ENCODE measurements at places on chromosomes 6 and 20.

DNA sequence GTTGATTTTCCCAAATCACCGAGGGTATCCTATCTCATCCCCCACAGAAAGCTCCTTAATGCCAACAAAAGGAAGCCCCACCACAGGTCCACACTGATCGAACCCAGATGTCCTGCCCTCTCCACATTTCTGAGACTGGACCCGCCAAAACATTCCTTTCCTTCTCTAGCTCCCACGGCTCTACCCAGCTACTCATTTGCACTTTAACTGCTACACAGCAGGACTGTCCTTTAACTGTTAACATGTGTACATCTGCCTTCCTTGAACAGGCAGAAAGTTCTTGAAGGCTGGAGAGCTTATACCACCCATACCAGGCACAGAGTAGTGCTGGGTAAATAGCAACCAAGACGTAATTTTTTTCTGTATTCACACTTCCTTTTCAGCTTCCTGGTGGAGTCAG, 68.6 kb downstream of the TRMT6 start:
- no peak for DNase-seq

- DNase-seq, result peak; percentile 30
Observed at GRCh38 chr6:167706313-167707109, 120.2 kb upstream of the AFDN start.

DNA sequence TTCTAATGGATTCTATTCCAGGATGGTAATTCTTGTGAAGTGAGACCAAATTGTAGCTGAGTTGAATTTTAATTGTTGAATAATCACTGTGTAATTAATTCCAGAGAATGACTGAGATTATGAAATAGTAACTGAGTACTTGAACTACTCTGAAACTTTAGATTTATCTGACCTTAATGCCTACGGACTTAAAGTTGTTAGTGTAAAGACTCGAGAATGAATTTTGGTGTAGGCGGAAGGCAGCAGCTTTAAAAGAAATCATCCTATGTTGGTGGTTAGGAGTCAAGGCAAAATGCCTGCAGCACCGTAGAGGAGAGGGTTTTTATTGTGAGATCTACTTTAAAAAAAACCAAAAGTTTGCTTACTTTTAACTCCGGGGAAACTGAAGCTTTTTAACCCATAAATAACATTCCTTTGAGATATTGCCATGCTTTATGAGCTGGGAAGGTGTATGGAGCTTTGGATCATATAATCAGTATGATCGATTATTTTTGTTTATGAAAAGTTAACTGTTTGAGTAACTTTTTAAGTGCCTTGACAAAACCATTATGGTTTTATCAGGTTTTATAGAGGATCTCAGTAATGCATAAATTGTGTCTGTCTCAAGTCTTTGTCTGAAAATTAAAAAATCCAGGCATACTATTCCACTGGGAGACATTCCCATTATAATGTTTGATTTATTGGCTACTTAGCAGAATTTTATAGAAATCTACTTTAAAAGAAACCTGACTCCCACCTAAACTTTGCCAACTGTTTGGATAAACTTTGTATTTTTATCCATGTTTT, 46.1 kb downstream of the MYO6 start:
- no peak for DNase-seq

DNA sequence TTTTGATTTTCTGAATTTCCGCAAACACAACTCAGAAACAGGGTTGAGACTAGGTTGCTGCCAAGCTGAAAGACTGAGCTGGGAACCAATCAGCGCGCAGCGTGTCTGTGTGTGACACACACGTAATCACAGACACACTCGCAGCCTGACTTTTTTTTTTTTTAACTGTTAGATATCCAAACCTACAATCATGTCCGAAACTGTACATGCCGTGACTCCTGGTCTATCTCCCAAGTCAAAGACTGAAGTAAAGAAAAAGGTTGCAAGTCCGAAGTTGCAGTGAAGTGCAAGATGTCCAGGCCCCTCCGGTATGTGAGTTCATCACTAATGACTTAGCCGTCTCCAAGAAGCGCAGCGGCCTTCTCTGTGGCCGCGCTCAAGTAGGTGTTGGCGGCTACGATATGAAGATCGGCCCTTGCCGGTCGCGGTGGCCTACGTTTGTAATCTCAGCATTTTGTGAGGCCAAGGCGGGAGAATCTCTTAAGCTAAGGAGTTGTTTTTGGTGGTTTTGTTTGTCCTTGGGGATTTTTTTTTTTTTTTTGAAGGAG, 108.2 kb downstream of the HFE start:
- no peak for DNase-seq

DNA sequence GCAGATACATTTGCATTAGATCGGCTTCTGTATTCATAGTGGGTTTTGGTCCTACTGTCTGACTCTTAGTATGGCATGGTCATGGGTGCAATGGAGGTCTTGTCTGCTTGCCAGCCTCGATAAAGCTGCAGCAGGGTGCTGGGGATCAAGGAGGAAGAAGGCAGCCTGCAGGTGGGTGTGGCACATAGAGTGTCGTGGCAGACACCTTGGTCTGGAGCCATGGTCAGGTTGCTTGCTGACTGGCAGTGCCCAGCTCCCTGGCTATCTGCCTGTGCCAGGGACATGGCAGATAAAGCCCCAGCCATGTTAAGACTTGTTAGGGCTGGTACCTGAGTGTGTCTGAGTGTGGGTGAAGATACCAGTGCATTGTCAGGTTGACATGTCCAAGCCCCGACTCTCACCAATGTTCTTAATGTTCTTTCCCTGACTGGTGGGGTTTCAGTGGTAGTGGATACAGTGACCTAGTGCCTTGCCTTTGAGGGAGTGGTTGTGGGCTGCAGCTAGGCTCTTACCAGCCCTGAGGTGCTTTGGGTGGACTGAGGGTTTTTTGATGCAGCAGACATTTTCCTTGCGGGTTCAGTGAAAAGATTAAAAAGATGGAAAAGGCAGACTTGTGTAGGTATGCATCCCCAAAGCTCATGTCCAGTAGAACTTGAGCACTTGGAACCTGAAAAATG, 1.8 kb downstream of the FAM83D start:
- no peak for DNase-seq

Measured in AML-193 (cell line).